ENCODE measurements at places on chromosomes 13 and 19.

- no peak for DNase-seq
Observed at GRCh38 chr13:28373810-28374209, 121.1 kb downstream of the FLT1 start.

DNA sequence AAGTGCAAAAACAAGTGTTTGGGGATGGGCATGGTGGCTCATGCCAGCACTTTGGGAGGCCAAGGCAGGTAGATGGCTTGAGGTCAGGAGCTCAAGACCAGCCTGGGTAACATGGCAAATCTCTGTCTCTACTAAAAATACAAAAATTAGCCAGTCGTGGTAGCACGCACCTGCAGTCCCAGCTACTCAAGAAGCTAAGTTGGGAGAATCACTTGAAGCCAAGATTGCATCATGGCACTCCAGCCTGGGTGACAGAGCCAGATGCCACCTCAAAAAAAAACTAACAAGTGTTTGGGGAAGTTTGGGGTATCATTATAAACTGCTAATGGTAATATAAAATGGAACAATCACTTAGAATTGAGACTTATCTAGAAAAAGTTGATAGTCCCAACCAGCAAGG, 24.6 kb downstream of the XPO4 start:
- no peak for DNase-seq

DNA sequence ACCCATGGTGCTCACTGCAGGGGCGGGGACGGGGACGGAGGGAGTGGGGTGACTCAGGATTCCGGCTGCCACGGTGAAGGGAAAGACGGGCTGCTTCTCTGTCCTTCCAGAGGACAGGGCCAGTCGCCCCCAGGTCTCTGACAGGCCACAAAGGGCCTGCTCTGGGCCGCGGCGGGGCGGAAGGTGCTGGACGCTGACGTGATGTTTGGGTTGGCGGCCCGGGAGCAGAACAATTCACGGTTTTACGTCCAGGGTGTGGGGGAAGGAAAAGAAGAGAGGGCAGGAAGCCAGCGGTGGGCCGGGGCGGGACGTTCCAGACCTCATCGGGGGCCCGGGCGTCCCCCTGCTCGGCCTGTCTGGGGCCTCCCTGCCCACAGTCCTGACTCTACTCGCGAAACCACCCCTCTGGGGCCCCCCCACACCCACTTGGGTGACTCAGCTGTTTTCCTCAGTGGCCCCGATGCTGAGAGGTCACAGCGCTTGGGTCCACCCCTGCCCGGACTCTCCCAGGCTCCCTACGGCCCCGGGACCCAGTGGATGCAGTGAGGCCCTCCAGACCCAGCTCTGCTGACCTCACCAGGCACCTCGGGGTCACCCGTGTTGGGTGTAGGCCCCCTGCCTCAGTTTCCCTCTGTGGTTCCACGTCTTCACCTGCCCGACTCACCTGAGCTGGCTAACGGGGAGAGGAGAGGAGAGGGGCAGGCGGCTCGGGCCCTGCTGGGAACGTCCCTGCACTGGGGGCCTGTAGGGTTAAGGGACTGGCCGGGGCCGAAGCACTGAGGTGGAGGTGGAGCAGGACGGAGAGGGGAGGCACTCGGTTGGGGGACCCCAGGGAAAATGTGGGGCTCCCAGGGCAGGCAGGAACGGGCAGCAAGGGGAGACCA, 29.2 kb downstream of the PIP5K1C start:
- DNase-seq = peak; percentile 65

GRCh38 chr19:57558525-57558924, 1.1 kb downstream of the ZNF550 start:
- DNase-seq = peak; percentile 12

DNA sequence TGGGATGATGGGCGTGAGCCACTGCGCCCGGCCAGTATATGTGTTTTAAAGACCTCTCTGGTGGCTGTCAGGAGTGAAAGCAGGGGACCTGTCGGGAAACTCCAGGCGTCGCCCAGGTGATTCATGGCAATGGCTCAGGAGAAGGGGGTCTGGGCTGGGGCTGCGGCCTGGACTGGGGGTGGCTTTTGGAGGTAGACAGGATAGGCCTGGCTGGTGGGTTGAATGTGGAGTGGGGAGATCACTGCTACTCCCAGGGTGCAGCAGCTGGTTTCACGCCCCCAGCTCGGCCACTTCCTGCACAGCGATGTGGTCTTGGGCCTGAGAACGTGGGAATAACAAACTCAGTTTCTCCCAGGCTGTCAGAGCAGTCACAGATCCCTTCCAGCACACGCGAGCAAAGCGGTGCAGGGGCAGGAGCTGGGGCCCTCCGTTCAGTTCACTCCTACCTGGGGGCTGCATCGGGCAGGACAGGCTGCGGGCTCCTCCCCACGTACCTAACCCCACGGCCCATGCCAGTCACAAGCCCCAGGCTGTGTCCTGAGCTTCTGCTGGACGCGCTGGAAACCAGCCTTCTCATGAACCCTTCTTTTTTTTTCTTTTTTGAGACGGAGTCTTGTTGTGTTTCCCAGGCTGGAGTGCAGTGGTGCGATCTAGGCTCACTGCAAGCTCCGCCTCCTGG, 18.9 kb downstream of the KDM4B start:
- no peak for DNase-seq

GRCh38 chr19:45069056-45069455, 7.2 kb downstream of the ZNF296 start:
- DNase-seq = no peak

DNA sequence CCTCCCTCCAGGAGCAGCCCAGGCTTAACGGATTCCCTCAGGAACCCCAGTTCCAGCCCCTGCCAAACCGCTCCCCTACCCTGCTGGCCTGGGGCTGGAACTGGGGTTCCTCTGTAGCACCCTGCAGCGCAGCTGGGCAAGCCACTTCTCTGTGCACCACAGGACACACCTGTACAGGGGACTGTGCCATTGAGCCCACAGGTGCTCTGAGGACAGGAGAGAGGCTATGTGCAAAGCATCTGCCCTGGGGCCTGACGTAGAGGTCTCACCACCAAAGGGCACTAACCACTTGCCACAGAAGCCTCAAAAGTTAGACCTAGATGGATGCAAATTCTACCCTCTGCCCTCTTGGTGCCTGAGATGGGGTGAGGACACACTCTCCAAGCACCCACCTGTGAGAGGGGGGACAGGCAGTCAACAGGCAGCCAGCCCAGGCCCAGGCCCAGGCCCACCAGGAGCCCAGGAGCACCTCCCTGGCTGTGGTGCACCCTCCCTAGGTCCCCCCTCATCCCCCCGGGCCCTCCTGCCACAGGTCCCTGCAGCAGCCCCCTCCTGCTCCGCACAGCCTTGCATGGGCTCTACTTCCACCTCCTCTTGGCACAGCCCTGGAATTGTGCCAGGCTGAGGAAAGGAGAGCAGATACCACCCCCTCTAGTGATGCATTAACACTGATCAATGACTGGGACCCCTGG, 27.6 kb upstream of the SLC35E1 start:
- DNase-seq = no peak

- no peak for DNase-seq
Observed at GRCh38 chr13:71865874-71866334, 1.1 kb downstream of the DACH1 start.

DNA sequence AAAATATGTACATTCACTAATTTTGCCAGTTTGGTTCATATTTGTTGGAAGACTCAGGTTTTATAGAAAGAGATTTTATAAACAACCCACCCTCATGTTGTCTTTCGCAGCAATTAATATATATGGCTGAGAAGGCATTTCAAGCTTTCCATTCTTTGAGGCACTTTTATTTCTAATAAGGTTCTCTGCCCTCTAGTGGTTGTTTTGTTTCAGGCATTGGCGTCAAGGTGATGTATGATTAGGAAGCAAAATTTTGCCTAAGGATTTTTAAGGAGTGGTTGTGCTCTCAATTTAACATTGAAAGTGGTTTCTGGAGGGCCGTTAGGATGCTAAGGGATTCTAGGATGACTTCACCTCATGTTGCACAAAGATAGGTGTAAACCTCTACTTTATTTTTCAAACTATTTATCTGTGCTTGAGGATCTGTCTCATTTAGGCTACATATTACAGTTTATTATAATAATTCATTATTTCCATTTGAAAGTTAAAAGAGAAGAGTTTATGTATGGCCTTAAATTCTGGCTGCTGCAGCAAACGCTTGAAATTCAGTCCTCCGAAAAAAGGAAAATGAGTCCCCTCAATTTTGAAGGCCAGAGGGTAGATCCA, 35.9 kb downstream of the OXGR1 start:
- peak; percentile 24 for DNase-seq

DNA sequence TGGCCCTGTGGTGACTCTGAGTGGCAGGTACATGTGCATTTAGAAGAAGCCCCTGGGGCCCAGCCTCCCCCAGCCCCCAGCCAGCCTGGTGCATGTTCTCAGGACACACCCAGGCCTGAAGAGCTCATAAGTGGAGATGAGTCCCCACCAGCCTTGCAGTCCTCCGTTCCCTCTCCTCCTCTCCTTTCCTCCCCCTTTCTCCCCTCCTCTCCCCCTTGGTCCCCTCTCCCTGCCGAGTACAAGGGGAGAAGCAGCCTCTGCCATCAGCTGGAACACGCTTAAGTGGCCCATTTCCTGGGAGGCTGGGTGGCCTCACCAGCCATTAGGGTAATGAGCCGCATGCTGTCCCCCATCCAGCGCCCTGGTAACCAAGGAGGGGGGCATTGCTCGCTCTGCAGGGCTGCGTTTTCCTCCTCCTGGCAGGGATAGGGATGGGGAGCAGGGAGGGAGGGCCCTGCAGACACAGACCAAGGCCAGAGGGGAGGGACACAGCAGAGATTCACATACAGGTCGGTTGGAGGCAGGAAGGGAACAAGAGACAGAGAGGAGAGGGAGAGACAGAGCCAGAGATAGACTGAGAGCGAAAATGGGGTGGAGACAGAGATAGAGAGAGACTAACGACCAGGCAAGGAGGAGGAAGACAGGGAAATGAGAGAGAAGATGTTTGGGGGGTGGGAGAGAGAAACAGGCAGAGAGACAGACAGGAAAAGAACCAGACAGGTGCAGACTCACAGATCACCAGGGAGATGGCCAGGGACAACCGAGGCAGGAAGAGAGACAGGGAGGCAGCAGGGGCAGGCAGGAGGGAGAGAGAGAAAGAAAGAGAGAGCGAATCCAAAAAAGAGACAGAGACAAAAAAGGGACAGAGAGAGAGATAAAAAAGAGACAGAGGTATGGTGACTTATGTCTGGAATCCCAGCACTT, 19.3 kb upstream of the DPP9 start:
- DNase-seq = no peak

DNA sequence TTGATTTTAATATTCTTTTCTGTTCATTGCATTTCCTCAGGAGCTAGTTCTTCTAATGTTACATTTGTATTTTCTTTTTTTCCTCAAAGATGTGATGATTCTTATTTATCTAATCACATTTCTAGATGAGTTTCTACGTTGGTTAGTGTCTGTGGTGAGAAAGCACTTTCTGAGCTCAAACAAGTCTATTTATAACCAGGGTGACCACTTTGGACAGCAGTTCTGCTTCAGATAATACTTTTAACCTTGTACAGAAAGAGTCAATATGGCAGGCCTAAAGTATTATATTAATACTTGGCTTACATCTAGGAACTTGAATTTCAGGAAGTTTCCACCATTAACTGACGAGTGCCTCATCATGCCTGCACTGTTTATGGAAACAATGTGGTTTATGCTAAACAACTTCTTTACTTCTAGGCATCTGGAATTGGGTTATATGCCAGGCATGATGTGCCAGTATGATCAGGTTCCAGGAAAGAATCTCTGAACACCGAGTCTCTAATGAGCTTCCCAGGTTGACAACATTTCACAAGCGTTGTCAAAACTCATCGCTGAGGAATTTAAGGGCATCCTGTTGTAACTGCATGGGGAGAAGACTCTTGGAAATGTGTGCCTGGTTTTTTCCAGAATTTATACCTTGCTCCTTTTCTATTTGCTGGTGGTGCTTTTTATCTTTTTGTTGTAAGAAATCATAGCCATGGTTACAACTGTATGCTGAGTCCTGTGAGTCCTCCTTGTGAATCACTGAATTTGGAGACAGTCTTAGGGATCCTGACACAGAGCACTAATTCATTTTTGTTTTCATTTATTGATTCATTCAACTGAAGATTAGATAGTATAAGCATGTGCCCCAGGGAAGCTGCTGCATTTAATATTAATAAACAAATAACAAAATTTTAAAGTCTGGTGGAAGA, 344.4 kb upstream of the PCDH9 start:
- DNase-seq = peak; percentile 59

DNA sequence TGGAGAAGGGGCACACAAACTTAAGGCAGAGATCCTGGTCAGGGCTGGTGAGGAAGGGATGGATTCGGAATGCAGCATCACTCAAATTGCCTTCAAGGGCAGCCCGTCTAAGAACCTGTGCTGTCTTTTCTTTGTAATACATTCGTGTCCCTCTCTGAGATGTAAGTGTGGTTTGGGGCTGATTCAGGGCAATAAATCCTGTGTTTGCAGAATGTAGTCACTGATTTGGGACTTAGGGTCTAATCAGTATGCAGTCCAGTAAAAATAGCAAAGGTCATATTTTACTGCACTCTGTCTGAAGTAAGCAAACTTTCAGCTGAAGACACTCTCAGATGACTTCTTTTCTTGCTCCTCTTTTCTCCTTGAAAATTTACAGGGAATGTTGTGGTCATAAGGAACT, 93.8 kb upstream of the C1QTNF9B start:
- no peak for DNase-seq

- DNase-seq = peak; percentile 10
Observed at GRCh38 chr19:55459950-55460657, 1.3 kb downstream of the ISOC2 start.

GRCh38 chr19:54493967-54494585, 8.6 kb upstream of the LAIR2 start:
- DNase-seq = no peak

DNA sequence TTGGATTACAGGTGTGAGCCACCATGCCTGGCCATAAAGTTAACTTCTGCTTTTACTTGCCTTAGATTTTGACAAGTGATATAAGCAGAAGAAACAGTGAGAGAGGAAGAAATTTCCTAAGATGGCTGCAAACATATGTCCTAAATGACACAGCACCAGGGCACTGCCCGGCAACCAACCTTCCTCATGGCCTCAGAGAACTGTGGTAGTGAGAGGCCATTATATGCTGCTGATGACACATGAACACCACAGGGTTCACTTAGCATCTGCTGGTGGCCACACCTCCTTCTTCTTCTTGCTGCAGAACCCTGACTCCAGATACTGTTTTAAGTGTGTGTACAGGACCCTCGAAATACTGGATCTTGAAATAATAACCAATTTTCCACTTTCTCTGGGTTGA, 88.2 kb downstream of the KCTD12 start:
- DNase-seq = no peak

DNA sequence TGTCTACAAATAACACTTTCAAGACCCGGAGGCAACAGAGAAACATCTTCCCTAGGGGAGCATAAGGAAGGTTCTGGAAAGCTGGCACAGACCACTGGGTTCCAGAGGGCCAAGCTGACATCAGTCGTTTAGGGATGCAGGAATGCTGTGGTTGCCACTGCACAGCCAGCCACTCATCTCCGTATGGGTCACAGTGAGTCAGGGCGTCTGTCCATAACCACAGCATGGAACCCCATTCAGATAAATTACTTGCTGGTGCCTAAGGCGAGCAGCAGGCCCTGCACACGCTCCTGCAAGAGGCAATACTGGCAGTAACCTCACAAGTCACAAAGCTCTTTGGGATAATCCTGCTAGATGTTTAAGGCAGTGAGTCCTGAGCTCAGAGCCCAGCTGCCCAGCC, 140.9 kb upstream of the UBL3 start:
- peak; percentile 94 for DNase-seq
